Femur (tissue), 1 donor: ENCODE measurements at places on chromosomes 13 and 19.

DNA sequence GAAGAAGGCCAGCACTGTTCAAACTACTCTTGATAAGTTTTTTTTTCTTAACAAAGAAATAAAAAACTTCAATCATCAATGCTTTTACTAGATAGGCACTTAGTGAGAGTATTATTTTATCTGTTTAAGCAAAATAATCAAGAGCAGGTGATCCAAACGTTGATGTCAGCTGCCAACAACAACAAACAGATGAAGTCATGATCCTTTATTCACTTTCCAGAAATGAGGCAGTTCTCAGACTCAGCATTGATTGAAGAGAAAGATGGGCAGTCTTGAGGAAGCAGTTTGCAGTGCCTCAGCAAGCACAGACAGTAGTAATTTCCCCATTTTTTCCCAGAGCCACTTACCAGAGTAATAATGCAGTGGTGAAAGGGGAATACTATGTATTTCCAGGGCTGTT, 38.4 kb upstream of the CSNK1A1L start:
- no peak for DNase-seq

- DNase-seq, result peak; percentile 72
Observed at GRCh38 chr19:30669329-30670010, 297.3 kb downstream of the ZNF536 start.

DNA sequence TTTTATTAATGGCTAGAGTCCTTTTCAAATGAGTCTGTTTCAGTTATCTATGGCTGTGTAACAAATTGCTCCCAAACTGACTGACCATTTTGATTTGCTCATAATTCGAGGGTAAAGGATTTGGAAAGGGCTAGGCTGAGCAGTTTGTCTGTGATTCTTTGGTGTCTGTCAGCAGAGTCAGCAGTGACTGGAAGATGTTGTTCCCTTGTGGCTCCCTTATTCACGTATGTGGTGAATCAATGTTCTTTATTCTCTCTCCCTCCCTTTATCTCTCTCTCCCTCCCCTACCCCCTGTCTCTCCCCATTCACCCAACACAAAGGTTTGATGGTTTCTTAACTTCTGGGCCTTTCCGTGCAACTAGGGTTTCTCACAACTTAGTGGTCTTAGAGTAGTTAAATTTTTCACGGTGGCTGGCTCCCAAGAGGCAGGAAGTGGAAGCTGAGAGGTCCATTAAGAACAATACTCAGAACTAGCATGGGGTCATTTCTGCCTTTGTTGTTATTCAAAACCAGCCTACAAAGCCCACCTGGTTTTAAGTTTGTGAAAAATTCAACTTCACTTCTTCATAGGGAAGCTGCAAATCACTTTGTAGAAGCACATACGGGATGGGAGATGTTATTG, 772.5 kb upstream of the SLITRK1 start:
- DNase-seq, result no peak

- peak; percentile 29 for DNase-seq
Observed at GRCh38 chr13:22800526-22801401, 380.0 kb upstream of the SGCG start.

DNA sequence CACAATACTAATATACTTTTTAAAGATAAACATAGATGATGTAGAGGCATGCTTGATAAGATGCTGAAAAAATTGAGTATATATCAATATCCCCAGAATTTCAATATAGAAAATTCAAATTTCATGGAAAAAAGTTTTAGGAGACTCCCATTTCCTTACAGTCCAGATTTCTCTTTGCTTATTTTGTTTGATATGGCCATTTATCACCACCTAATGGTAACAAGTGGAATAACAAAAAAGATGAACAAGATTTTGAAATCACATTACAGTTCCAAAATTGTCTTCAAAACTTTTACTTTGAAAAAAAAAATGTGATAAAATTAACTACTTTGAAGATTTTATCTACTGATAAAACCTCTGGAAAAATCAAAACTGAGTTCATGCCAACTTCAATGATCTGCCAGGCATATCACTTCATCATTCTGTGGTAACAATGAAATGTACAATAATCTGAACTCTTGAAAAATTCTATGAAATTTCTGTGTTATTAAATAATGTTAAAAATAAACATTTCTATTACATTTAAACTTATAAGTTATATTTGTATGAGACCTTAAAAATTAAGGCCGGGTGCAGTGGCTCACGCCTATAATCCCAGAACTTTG, 17.5 kb downstream of the MIPEP start:
- no peak for DNase-seq

DNA sequence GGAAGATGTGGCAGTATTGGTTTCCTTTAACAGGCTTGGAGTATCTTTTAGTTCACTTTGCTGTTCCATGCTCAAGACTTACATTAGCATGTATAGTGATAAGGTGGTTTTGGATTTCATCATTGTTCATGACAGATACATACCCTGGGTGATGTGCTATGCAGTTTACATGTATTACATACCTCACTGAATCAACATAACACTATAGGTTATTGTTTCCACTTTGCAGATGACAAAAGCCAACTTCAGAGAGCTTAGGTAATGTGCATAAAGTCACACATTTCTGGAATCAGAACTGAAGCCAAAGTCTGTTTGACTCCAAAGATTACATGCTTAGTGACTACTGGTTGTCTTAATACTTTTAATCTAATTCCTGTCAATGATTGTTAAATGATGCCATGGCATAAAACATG, 7.1 kb downstream of the COMMD6 start:
- no peak for DNase-seq

DNA sequence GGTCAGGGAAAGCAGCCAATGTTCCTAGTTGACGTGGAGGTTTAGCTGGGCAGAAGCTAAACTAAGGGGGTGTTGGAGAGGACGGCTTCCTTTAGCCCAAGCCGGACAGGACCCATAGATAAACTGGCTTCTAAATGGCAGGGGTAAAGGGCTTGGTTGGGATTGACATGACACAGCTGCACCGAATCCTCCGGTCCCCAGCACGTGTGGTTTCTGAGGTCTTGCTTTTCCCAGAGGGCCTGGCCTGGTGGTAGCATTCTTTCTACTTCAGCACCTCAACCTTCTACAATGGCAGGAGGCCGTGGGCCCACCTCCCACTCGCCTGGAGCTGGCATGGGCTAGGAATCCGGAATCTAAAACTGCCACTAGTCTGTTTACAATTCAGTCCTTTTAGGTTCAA, 163.0 kb downstream of the FGF9 start:
- no peak for DNase-seq

DNA sequence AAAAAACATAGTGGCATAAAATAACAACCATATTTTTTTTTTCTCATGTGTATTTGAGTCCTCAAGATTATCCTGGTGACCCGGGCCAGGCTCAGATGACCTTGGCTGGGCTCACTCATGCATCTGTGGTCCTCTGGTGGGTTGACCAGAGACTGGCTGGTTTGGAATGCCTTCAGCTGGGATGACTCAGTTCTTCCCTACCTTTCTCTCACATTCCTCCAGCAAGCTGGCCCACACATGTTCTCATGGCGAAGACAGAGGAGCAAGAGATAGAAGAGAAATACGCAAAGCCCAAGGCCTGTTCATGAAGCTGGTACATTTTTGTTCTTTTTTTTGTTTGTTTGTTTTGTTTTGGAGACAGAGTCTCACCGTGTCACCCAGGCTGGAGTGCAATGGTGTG, 14.3 kb upstream of the ZNF541 start:
- DNase-seq, result no peak

DNA sequence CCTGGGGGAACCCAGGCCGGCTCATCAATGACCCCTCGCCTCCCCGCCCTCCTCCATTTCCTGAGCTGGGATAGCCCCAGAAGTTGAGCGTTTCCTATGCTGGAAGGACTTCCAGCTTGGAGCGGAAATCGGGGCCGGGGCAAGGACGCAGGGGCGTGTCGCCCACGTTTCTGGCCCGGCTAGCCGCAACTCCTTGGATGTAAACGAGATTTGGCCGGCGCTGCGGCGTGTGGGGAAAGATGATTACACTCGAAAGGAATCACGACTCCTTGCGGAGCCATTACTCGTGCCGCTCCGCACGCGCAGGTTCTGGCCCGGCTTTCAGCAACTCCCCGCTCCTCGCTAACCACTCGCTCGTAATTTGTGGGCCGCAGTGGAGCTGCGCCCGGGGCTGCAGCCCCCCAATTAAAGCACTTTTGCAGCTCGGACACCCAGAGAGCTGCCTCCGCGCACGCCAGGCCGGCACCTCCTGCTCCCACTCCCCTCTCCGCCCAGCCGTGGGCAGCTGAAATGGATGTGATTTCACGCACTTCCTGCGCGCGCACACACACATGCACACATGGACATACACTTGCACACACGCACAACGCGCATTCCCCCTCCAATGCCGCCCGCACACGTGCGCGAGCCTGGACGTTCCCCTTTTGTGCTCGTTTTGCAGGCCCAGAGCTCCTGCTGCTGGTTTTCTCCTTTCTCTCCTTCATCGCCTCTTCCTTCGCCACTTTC, 15.7 kb downstream of the ZIC5 start:
- DNase-seq, result peak; percentile 76

DNA sequence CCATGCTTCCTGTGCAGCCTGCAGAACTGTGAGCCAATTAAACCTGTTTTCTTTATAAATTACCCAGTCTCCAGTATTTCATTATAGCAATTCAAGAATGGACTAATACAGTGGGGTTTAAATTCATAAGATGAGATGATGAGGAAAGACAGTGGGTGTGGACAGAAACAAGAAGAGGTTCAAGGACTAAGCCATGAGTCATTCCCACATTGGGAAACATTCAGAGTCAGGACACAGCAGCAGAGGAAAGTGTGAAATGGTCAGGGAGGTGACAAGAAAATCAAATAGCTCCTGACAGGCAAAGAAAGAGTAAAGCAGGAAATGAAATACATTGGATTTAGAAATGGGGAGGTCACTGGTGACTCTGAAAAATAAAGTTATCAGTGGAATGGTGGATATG, 9.1 kb downstream of the ZNF841 start:
- DNase-seq, result no peak

DNA sequence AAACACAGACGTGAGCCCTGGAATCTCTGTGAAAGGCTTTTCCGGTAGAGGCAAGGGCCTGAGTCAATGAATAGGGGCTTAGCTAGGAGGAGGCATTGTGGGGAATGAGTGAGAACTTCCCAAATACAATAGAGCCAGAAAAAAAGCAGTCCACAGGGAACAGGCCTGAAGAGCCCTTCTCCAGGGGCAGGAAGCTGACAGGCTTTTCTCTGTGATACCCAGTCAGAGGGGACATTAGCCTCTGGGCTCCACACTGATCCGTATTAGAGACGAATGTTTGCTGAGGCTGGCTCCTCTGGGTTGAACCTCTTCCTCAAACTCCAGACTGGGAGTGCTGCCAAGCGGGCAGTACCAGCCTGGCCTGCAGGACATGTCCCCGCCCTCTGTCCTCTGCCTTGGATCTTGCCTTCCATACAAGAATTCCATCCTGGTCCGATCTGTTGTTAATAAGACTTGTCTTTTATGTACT, 2.3 kb downstream of the DHRS12 start:
- DNase-seq, result peak; percentile 59

GRCh38 chr13:84630476-84630875, 748.2 kb upstream of the SLITRK1 start:
- DNase-seq, result no peak

GRCh38 chr13:47798194-47798593, 202.9 kb downstream of the SUCLA2 start:
- no peak for DNase-seq

DNA sequence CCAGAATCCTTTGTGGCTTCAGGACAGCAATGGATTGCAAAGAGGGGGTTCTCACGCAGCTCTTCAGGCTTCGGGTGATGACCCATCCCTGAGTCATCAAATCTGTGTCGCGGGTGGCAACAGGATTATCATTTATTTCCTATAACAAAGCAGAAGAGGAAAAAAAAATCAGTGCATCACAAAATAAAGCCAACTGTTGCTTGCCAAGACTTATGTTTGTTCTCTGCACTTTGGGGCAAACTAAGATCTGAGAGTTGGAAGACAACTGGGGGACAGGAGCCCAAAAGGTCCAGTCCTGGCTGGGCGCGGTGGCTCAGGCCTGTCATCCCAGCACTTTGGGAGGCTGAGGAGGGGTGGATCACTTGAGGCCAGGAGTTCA, 6.4 kb downstream of the GNA15 start:
- no peak for DNase-seq

- DNase-seq, result no peak
Observed at GRCh38 chr19:7130043-7130442, 60.5 kb downstream of the ZNF557 start.

DNA sequence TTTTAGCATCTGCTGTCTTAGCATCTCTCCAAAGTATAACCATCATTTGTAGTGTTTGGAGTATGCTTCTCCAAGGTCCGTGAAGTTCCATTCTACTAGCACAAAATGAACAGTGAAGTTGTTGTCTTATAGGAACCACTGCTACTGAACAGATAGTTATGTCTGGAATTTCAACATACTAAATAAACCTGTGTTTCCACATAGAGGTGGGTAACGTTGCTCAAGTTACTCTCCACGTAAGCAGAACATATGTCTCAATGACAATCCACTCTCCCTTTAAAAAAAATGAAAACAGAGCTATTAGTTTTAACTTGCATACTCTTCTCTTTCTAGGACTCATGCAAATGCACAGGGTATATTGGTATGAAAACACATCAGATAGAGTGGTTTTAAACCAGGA, 184.3 kb upstream of the TRPC4 start:
- DNase-seq, result no peak

GRCh38 chr19:16385296-16385695, 60.7 kb downstream of the KLF2 start:
- DNase-seq, result no peak

- DNase-seq, result no peak
Observed at GRCh38 chr13:98785405-98785804, 32.9 kb upstream of the SLC15A1 start.

DNA sequence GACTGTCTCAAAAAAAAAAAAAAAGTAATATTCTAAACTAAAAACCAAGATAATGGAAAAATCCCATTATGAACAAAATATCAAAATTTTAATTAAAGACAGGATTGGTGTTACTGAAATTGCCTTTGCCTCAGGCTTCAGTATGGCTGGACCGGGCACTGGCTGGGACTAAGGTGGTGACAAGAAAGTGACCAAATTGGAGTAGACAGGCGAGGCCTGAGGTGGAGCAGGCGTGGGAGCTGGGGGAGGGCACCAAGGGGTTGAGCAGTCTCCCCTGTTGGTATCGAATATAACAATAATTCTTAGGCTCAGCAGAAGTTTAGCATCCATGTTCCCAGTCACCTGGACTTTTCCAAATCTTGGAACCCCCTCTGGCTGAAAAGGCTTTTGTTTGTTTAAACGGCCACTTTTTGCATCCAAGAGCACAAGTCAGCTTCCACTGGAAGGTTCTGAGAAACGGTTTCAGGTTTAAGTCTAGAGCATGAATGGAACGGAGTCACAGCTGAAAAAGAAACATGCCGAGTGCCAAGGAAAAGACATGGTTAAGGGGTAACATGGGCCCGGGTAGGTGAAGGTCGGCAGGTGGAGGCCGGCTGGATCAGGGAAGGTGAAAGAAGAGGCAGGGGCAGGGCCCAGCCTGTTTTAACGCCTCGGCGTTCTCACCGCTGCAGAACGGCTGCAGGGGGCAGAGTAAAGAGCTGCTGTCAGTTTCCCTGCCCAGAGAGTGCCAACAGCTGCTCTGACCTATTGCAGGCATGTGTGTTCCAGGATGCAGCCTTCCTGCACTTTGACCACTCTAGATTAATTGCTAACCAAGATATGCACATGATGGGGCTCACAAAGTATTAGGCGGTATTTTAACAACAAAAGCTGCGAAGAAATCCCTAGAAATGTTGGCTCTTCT, 104.4 kb downstream of the TM9SF2 start:
- DNase-seq, result peak; percentile 55

- no peak for DNase-seq
Observed at GRCh38 chr13:90565985-90566713, 781.3 kb upstream of the MIR17HG start.
